ENCODE measurements at places on chromosomes 1 and 21.

GRCh38 chr1:188117436-188117835, 1288.7 kb downstream of the PLA2G4A start:
- DNase-seq, result no peak

DNA sequence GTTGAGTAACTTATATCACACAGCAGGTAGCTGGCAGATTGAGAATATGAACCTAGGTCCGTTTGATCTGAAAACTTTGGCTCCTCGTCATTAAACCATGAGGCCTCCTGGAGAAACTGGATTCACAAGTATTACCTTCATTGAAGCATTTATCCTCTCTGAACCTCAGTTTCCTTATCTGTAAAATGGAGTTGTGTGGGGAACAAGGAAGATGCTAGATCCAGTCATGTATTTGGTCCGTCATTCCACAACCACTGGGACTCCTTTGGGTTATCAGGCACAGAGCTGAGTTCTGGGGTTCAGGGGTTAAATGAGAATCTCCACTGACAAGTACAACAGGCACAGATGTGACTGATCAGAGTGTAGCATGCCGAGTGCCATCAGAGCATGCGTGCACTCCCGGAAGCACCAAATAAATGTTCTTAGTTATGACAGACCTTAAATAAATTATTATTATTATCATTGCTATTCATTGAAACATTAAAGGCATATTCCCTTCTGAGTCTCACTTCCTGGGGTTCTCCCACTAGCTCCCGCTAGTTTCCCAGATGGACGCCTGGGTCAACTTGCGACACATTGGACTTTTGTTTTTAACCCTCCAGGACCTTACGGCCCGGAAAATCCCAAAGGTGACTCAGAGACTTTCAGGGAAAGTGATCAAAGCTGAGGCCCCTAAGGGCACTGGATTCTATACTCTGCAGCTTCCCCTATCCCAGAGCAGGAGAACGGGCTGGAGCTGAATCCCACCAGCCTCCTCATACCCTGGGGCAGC, 130.6 kb downstream of the PLPP3 start:
- DNase-seq, result no peak

GRCh38 chr1:35448344-35448801, 108.8 kb downstream of the KIAA0319L start:
- peak; percentile 49 for DNase-seq

DNA sequence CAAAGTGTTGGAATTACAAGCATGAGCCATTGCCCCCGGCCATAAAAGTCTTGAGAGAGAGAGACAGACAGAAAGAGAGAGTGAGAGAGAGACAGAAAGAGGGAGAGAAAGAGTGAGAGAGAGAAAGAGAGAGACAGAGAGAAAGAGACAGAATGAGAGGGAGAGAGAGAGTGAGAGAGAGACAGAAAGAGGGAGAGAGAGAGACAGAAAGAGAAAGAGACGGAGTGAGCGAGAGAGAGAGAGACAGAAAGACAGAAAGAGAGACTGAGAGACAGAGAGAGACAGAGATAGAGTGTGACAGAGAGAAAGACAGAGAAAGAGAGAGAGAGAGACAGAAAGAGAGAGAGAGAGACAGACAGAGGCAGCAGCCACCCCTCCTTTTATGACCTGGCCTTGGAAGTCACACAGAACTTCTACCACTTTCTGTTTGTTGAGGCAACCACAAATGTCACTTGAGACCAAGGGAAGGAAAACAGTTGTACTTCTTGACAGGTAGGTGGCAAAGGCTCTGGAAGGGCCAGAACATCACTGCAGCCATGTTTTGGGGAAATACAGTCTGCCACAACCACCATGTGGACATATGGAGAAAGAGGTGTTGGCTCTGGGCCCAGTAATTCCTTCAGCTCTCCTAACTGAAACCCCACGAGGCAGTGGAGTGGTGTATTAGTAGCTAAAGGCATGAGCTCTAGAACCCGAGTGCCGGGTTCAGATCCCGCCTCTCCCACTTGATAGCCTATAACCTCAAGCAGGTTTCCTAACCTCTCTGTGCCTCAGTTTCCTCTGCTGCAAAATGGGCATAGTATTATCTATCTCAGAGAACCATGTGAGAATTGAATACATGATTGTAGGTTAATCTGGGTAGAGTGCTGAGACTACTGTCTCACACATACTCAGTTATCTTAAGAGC, 50.6 kb downstream of the TNFRSF8 start:
- DNase-seq, result no peak

- no peak for DNase-seq
Measured at GRCh38 chr1:26409191-26409807, 1.3 kb upstream of the LIN28A start.

DNA sequence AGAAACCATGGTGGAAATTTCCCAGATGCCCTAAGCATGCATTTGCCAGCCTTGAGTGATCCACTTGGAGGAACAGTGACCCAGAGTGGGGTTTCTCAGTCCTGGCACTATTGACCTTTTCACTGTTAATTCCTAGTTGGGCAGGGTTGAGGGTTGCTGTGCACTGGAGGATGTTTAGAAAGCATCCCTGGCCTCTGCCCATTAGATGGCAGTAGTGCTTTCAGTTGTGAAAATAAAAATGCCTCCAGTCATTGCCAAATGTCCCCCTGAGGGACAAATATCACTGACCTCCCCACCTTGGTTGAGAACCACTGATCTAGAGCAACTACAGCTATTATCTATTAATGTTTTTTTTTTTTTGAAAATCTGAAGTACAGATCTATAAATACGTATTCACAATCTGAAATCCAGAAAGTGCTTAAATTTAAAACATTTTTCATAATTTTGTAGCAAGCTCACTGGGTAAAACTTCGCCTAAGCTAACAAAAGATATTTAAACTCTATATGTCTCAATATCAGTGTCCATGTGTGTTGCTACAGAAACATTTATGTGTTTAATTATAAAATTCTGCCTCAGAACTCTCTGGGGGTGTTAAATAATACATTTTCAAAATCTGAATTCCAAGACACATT, 27.3 kb downstream of the F3 start:
- no peak for DNase-seq

- no peak for DNase-seq
Measured at GRCh38 chr21:38771536-38771935, 34.2 kb upstream of the ETS2 start.

- peak; percentile 92 for DNase-seq
Measured at GRCh38 chr1:184191181-184191621, 139.7 kb downstream of the TSEN15 start.

- DNase-seq, result peak; percentile 73
Measured at GRCh38 chr1:111045033-111045722, 81.5 kb upstream of the LRIF1 start.

DNA sequence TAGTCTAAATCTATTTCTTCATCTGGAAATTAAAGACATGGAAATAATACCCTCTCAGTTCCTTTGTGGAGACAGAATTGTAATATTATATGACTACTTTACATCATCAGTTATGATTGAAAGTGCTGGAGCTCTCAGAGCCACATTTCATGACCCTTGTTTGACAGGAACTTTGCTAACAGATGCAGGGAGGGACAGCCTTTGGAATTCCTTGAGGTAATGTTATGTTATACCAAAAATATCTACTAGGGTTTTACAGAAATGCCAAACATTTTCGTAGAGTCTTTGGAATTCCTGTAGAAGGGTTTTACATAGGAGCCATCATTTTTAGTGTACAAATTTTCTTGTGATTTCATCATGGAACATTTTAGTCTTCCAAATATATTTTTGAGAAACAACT, 57.4 kb upstream of the ADAMTS5 start:
- DNase-seq, result no peak

DNA sequence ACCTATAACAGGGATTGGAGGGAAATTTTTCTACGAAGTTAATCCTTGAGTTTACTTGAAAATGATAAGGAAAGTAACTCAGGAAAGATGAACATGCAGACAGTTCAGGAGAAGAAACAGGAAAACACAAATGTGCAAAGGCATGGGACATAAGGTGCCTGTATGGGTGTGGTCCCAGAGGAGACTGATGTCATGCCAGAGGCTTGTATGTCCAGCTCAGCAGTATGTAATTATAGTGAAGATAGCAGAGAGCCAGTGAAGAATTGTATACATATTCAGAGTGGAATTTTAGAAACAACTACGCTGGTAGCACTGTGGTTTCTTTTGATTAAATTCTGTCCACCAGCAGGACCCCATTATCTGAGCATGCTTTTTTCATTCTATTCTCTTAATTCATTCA, 179.5 kb downstream of the LRRC7 start:
- no peak for DNase-seq
